ENCODE measurements at places on chromosomes 3 and 15.

DNA sequence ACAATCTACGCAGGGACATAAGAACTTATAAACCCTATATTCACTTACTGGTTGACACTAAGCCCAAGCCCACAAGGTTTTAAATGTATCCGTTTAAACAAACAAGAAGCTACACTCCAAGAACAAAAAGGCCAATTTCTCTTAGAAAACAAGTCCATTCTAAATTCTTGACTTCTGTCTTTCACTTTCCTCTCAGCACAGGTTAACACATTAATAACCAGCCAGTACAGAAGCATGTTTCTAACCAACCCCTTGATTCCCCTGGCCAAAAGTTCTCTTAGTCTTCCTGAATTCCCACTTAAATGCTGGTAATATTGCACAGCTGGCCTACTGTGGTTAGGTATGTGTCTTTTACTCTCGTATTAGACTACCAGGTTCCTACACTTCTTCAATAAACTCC lies 4.7 kb downstream of the DMXL2 start:
- no peak for DNase-seq

DNA sequence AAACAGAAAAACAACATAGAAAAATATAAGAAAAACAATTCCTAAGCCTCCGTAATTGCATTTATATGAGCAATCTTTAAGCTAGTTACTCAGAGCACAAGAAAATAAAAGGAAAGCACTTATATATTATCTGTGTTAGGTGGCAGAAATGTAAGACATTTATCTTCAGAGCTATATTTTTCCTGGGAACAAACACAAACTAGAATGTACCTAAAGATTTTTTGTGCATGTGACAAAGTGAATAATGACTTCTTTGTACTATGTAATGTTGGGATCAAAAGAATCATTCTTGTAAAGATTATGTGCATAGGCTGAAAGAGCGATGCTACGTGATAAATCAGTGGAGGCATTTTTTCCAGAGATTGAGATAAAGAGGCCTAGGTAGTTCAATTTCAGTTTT lies 111.3 kb upstream of the GMNC start:
- no peak for DNase-seq

GRCh38 chr3:71647751-71648150 lies 64.2 kb upstream of the FOXP1 start:
- no peak for DNase-seq

DNA sequence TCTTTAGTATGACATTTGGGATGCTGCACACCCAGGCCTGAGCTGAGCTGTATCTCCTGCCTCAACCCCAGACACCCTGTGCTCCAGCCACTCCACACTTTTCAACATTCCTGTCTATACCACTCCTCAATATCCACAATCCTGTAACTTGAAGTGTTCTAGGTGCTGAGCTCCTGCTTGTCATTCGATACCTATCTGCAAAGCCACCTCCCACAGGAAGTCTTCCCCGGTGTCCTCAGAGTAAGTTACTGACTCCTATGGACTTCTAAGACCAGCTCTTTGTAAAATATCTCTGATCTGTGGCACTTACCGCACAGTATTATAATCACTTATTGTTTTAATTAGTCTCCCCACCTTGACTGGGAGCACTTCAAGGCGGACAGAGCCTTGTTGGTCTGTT lies 1.2 kb upstream of the CAV3 start:
- no peak for DNase-seq

GRCh38 chr3:197335428-197336132 lies 37.2 kb upstream of the DLG1 start:
- no peak for DNase-seq

DNA sequence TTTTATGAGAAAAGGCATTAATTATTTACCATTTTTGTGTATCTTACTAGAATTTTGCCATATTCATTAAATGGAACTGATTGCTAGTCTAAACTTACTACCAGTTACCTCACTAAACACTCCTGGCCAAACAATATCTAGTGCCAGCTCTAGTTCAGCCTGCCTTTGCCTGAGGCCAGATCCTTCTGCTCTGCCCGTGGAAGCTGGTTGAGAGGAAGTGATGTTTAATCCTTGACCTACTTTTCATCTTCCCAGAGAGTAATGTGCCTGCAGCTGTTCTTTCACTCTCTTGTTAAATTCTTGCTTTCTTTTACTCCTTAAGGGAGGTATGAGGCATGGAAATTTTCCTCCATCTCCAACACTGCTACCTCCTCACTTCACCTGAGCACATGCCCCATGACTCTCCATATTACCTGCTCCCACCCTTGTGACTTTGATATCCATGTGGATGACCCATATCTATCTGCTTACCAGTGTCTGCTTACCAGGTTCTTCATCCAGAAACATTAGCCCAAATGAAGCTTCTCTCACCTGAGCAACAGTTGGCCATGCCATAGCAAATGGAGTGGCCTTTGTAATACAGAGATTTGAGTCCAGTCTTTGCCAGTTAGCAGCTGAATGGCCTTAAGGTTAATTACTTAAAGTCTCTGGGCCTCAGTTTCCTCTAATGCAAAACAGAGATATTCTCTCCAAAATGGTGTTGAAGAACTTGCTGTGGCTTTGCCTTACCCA lies 53.4 kb downstream of the UBE2E1 start:
- no peak for DNase-seq

DNA sequence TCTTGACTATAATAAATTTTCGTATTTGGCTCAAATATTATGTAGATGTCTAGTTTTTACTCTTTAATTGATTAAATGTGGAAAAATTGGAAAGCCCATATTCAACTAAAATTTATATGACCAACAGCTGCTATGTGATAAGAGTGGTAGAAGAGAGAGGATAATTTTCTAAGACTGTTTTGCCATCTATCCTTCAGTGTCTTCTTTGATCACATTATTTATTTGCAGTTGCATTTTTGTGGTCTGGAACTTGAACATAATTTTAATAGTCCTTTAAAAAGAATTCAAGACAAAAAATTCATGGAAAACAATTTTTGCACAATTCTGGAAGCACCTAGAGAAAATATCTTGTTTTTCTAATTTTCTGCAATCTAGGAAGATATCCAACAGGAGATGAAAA lies 213.3 kb upstream of the THBS1 start:
- DNase-seq: no peak

Data from stimulated activated CD8-positive, alpha-beta memory T cell treated with anti-CD3 and anti-CD28 coated beads, Interleukin-7, amount 100 ng/mL, for 1 hour (primary cell).